ENCODE measurements at places on chromosomes 1 and 21. TPM values are rescaled to one million over a fixed set of nuclear protein-coding genes. Genes with fewer than 3 reads are reported as not detected.

The MYBPH gene
- total RNA-seq, result not detected

- no peak for DNase-seq
Observed at GRCh38 chr1:24973315-24973714, 43.2 kb upstream of the RUNX3 start.

- no peak for DNase-seq
Observed at GRCh38 chr21:45615145-45615711, 28.3 kb upstream of the PCBP3 start.

GRCh38 chr1:208808301-208808700 lies 564.1 kb upstream of the PLXNA2 start:
- no peak for DNase-seq

DNA sequence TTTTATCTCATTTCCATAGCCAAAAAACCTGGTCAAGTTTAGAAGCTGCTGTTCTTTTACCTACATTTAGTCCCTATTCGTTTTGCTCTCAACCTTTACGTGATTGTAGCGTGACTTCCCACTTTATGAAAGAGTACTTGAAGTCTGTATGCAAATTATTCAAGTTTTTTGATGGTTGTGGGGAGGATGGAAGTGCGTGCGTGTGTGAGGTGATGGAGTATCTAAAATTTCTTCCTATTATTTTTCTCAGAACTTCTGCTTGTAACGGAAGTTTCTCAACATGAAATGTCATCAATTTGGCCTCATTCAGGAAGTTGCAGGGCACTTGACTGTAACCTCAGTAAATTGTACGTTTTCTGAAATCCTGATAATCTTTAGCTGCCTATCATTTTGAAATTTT lies 64.0 kb downstream of the SAMSN1 start:
- no peak for DNase-seq

The RUSC1 gene
- total RNA-seq, result 37.4 TPM

DNA sequence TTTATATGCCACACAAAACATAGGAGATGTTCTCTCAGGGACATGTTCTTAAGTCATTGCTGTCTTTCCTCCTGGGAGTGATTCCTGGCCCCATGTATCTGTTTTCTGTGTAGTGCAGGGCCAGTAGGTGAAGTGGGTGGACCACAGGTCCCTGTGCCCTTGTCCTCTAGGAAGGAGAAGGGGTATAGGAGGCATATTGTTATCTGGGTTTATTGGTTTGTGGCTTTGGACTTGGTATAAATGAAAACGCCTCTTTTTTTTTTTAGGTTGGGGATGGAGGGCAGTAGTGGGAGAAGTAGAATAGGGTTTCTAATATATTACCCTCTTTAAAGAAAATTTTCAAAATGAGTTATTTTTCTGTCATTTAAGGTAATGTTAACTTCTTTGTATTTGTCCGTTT lies 29.4 kb downstream of the DYRK1A start:
- no peak for DNase-seq

DNA sequence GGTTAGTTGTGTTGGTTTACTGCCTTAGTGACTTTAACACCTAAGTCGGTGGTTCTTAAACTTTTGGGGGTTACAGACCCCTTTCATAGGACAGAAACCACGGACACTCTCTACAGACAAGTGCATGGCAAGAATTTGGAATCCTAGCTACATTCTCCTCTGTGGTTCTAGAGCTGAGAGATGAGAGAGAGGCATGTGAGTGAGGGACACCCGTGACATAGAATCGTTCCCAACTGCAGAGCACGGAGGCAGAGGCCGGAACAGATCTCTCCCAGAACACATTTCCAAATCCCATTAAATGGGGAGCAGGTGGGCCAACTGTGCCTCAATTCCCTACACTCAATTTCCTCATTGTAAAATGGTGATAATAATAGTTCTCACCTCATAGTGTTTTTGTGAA lies 60.7 kb downstream of the DAB1 start:
- DNase-seq, result no peak

GRCh38 chr21:41641821-41642701 lies 124.8 kb downstream of the RIPK4 start:
- DNase-seq, result no peak

GRCh38 chr1:201507360-201507675 lies 395 bp upstream of the CSRP1 start:
- no peak for DNase-seq

GRCh38 chr1:193068013-193068412 lies 8.6 kb downstream of the RO60 start:
- no peak for DNase-seq

DNA sequence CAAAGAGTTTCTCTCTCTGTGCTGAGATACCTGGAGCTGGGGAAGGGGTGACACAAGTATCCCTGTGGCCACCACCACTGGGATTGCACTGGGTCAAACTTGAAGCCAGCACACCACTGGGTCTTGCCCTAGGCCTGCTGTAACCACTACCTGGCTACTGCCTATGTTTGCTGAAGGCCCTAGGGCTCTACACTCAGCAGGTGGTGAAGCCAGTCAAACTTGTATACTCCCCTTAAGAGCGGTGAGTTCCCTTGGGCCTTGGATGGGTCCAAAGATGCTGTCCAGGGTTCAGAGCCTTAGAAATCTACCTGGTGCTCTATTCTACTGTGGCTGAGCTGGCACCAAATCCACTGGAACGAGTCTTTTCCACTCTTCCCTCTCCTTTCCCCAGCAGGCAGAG lies 47.0 kb upstream of the WDR26 start:
- DNase-seq, result no peak

- DNase-seq, result no peak
Observed at GRCh38 chr1:43438953-43439581, 14.7 kb downstream of the HYI start.

GRCh38 chr1:28902738-28903137 lies 11.6 kb upstream of the EPB41 start:
- no peak for DNase-seq

- no peak for DNase-seq
Observed at GRCh38 chr1:7810395-7810794, 26.3 kb downstream of the PER3 start.

The ESPN gene
- total RNA-seq, result 54.0 TPM

DNA sequence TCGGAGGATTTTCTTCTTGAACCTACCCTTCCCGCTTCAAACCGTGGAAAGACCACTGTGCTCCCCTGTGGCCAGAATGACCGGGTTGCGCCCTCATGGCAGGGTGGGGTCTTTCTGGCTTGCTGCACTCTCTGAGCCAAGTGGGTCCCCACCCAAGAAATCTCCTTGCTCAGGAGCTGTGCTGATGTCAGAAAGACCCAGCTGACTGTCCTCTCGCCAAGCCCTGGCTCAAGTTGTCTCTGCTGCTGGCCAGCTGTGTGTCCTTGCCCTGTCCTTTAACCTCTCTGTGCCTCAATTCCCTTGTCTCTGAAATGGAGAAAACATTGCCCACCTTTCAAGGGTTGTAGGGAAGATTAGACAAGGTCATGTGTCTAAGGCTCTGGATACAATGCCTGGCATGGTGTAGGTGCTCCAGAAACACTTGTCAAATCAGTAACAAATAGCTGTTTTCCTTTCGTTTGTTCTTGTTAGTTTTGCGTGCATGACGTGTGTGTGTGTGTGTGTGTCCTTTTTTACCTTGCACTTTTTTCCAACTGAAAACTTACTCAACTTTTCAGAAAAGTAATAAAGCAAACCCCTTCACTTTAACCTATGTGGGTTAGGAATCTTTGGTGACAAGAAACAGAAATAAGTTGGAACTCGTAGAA lies 41.1 kb upstream of the RPL11 start:
- DNase-seq, result no peak

The WDR77 gene
- 93.6 TPM for total RNA-seq

DNA sequence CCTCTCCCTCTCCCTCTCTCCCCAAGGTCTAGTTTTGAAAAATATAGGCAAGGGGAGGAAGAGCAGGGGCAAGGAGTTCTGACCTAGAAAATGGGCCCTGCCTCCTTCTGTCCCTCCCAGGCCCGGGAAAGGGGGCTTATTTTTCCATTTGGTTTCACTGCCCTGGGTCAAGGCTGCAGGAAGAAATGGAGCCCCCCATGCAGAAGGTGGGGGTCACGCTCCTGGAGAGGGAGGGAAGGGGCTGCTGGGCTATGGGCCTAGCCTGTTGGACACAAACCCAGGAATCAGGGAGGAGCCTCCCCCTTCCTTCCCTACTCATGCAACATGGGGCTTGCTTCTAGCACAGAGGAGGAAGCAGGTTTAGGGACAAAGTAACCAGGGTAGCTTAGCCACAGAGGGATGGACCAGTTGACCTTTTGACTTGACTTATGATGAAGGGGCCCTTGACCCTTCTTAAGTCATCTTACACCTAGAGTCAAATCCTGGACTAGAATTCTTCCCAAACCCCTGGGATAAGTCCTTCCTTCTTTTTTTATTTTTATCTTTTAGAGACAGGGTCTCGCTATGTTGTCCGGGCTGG lies 70.4 kb upstream of the SSBP3 start:
- DNase-seq, result no peak

GRCh38 chr1:206925106-206925736 lies 3.5 kb upstream of the FCMR start:
- DNase-seq, result no peak

DNA sequence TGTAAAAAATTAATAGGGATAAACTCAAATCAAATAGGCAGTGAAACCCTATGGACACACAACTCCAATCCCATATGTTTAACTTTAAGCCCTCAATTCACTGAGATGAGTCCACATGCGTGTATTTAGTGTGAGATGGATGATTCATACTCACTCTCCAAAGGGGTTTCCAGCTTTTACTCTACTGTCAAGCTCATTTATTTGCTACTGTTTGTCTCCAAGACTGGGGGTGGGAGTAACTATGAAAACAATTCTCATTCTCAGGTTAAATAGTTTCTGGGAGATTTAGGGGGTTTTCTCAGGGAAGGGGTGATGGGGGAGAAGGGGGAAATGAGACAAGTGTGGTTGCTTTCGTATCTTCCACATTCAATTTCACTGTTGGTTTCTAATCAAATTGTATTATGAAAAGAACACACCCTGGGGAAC lies 2.7 kb downstream of the RAB29 start:
- DNase-seq, result no peak

The ROR1 gene
- total RNA-seq, result 63.8 TPM

GRCh38 chr1:207155028-207155427 lies 51.0 kb downstream of the C4BPA start:
- no peak for DNase-seq

DNA sequence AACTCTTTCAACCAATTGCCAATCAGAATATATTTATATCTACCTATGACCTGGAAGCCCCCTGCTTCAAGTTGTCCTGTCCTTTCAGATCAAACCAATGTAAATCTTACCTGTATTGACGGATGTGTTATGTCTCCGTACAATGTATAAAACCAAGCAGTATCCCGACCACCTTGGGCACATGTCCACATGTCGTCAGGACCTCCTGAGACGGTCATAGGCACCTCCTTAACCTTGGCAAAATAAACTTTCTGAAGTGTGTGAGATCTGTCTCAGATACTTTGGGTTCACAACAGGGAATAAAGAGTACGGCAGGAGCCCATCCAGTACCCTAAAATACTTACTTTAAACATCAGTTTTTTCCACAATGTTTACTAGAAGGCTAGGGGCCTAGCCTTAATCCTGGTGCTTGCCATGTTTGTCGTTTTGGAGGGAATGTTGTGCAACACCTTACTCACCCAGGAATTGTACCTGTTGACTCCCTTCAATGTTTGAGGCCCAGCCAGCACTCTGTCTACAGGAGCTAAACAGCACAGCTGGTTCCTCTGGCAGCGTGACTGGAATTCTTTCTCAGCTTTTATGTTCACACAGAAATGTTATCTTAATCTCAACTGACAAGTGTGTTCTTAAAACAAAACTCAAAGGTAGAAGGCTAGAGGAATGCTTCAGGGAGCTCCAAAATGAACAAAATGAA lies 90.8 kb upstream of the USP25 start:
- DNase-seq, result no peak

DNA sequence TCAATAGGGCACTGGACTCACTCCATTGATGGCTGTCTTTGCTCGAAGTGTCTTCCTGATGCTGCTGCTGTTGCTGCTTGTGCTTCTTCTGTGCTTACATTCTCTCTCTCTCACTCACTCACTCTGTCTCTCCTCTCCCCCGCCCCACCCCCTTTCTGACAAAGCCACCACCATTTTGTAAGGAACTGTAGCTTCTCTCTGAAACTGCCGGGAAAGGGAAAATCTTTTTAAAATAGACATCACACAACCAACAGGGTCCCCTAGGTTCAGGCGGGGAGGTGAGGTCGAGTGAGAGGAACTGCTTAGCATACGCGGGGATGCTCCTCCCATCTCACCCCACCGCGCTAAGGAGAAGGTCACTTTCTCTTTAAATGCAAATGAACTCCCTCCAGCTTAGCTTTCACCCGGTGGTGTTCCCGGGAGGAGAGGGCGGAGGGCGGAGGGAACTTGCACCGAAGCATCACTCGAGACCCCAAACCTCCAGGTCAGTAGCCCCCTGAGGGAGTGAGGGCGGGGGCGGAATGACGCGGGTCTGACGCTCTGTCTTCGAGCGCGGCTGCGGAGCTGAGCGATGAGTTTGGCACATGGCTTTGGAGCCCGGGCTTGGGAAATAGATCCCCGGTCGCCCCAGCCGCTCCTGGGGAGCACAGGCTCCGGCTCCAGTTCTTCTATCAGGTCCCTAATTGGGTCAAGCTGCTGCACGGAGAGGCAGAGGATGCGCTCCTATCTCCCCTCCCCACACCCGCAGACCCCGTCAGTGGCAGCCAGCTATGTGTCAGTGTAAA lies at the start of gene CCDC28B:
Gene CCDC28B, plus strand, starts transcription at position 370 of the 785 bp plus-strand sequence. CDS start 1,341 bp downstream, outside the sequence.
- DNase-seq, result no peak

DNA sequence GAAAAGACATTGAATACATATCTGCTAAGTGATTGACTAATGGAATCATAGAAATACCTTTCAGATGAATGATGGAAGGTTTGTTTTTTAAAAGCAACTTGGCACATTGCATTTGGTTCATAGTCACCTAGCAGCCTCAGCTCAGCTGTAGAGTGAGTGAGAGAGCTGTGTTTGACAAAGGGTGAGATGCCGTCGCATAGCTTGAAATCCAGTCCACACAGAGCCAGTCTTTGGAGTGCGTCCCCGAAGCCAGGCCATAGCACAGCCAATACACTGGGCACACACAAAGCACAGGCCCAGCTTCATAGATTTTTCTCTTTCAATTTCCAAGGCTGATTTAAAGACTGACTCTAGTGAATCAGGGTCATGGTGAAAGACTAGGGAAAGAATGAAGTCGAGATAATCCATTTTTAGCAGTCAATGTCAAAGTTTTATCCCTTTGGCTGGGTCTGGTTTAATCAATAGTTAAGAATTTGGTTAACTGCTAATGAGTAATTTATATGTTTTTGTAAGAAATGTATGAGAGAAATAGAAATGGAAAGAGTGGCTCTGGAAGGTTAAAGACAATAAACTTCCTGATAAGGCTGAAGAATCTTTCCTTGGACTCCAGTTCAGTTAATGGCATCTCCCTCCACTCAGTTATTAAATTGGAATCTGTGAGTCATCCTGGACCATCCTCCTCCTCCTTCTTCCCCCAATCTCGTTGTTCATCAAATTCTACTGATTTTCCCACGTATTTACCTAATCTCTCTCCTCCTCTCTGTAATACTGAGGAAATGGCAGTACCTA lies 101.2 kb upstream of the IRF2BP2 start:
- DNase-seq, result no peak
